ENCODE measurements at places on chromosomes 11 and 22. TPM values are rescaled to one million over a fixed set of nuclear protein-coding genes. Genes with fewer than 3 reads are reported as not detected.

DNA sequence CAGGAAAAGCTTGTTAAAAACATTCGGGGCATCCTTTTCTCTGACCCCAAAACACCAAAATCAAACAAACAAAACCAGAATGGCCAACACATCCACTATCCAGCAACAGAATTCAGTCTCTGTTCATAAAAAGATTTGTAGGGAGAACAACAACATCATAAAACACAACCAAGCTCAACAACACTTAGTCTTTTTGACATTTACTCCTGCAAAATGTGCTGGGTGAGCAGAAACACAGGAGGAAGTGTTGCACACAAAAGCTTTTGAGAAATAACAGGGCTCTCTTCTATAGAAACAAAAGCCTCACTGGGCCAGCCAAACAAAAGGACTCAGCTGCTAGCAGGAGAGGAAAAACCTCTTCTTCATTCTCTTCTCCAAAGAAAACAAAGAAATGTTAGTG lies 736.0 kb upstream of the CCDC90B start:
- no peak for DNase-seq

DNA sequence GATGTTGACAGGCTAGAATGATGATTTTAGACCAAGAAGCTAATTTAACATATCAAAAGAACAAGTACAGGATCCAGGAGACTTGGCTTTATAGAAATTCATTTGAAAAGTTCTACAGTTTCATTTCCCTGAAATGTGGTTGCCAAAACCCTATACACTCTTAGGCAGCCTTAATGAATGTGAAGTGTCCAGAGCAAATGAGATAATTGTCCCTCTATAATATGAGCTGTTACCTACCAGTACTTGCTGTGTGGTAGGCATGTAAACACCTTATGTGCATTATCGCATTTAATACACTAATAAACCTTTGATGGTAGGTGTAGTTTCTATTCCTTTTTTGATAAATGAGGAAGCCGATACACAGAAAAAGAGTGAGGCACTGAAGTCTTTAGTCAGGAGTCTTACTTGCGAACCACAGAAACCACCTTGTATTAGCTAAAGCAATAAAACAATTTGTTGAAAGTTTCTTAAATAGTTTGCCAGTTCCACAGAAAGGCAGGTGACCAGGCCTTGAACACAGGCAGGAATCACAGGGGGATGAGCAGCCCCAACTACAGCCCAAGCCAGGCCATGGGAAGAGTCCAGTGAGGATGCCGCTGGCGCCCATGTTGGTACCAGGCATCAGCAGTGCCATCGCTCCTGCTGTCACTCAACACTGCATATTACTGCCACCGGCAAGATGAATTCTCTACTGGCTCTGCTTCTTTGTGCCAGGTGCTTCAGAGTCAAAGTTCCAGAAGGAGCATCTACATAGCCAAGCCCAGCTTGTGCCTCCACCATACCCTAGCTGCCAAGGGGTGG lies 81.7 kb downstream of the SWAP70 start:
- no peak for DNase-seq

DNA sequence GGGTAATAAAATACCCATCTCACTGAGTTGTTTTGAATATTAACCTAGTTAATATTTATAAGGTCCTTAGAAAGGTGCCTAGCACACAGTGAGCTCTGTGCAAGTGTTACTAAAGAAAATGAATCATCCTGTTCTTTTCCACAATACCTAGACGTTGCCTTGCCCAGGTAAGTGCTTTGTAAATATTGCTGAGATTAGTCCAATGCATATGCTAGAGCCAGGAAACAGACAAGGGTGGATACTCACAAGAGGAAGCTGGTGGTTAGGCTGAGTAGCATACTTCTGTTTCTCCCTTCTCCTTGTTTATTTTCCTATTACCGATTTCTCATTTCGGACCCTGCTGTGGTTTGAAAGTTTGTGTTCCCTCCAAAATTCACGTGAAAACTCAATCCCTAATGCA lies 58.1 kb upstream of the BARX2 start:
- no peak for DNase-seq

- peak; percentile 63 for DNase-seq
Measured at GRCh38 chr11:69278091-69278867, 15.7 kb upstream of the MYEOV start.

Gene MS4A12
- not detected for total RNA-seq

All from Caki2 (cell line).